ENCODE measurements at places on chromosomes 1 and 21.

DNA sequence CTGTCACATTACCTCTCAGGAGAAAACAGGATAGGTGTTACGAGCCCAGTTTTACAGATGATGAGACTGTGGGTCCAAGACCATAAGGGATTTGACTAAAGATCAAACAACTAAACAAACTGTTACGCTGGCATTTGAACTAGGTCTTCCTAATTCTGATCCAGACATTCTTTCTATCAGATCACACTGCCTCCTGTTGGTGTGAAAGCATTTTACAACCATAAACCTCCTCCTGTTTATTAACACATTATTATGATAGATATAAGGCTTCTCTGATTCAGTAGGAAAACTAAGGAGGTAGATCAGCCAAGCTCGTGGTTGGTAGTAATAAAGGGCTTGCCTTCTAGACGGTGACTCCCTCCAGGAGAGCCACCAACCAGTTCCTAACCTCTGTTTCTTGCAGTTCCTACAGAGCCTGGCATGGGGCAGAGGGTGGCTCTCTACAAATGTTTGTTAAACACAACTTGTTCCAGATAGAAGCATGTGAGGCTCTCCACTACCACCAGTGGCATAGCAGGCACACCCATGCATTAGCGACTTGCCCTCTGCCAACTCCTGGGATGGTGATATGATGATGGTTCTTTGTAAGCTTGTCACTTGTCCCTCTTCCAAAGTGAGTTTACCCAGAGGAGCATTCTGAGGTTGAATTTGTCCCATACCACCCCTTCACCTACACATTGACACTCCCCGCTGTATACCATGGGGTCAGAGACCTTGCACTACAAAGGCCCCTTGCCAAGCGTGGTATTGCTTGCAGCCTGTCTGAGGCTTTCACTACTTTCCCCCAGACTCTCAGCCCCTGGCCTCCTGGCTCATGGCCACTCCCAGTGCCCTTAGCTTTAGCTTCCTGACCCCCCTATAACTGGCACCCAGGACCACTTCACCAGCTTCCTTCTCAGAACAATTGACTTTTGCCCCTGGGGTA is 96.4 kb upstream of the HOOK1 start:
- no peak for DNase-seq

DNA sequence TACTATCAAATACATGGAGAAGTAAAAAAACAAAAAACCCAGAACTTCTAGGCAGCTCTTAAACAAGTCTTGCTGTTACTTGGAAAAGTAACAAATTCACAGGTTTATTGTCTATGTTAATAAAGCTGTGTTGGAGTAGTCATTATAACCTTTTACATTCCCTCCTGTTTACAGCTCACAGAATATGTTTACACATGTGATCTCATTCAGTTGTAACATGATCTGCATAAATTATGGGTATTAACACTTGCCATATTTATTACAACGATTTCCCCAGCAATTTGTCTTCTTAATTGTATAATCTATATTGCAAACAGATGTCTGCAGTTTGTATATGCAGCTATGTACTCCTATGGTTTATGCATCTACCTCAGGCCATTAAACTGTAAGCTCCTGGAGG is 28.6 kb downstream of the ERG start:
- no peak for DNase-seq

DNA sequence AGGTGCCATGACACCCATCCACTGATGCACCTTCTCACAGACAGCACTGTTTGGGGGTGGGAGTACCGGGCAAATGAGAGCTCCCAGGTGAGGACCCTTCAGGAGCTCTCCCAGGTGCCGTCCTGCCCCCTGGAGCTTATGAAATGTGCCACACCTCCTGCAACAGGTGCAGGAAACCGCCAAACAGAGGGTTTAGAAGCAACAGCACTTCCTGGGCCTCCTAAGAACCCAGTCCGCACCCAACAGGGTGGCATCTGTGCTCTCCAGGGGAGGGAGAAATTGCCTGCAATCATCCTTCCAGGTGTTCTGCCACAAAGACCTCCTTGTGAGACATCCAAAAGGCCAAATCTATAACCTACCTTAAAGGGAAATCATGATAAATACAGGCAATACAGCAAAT is 87.7 kb upstream of the ATP1B1 start:
- DNase-seq: no peak

DNA sequence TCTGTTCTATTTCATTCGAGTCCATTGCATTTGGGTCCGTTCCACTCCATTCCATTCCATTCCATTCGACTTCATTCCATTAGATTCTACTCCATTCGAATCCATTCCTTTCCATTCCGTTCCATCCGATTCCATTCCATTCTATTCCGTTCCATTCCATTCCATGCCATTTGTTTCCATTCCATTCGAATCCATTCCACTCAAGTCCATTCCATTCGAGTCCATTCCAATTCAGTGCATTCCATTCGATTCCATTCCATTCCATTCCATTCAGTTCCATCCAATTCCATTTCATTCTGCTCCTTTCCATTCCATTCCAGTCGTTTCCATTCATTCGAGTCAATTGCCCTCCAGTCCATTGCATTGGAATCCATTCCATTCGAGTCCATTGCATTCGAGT is 2603.7 kb upstream of the TPTE start:
- DNase-seq: no peak

- DNase-seq: no peak
These were observed 18.2 kb upstream of the RC3H1 start for GRCh38 chr1:174040387-174040786.

- no peak for DNase-seq
These were observed 39.5 kb downstream of the TMEM51 start for GRCh38 chr1:15192916-15193550.

GRCh38 chr1:230065161-230065560 is 1.9 kb upstream of the GALNT2 start:
- DNase-seq: no peak

DNA sequence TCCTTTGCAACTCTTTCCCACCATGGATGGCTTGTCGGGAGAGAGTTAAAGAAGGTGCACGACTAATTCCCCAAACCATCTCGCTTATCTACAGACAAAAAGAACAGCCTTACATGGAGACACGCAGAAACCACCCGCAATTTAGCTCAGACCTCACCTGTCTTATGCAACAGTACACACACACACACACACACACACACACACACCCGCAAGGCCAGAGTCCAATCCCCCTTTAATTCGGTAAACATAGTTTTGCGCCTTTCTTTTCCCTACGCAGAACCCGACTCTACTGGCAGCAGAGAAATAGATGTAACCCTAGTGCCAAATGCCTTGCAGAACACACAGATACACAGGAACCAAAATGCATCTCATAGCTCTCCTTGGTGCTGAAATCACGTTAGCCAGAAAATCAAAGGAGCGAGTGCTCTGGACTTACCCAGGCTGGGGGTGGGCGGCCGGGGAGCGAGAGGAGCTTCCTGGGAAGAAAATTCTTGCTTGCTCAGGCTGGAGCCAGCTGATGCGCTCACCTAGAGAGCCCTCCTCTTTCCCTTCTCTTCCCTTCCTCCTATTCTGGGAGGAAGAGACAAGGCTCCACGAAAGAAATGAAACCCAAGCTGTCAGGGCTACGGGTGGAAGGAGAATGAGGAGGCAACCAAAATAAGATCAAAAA is 470 bp downstream of the TNR start:
- DNase-seq: no peak

GRCh38 chr1:228071839-228072657 is 10.5 kb upstream of the ARF1 start:
- DNase-seq: no peak

DNA sequence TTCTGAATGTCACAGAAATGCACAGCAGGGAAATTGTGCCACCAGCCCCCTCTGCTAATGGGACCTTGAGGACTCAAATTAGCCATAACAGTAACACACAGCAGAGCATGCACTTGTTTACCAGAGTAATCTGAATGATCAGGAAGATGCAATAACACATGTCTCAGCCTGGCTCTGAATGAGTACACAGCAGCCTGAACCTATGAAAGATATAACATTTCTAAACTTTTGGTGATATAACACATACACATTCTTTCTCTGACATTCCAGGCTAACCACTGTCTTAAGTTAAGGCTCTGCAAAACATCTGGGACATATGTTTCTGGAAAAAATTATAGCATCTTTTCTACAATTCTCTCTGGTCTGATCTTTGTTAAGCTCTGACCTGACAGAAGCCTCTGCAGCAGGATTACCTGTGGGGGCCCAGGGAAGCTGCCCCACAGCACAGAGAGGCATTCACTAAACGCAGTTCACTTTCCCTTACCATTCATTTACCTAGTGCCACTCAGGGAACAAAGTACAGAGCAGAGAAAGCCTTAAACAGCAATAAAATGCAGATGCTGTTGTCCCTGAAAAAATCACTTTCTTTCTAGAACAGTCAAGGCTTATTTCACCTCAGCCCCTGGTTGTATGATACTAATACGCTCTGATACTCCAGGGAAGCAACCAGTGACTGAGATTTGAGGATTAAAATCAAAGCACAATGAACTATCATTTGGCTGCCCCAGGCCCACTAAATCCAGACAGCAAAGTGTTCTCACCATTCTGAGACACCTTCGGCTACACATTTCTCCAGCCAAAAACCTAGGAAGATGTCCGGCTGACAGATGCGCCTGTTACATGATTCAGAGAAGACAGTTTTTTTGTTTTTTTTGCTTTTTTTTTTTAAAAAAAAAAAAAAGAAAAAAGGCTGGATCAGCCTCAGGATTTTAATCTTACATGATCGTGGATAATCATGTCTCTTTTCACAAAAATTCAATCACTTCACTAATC is 54.0 kb upstream of the CNN3 start:
- no peak for DNase-seq

GRCh38 chr21:41660748-41661147 is 106.1 kb downstream of the RIPK4 start:
- no peak for DNase-seq

- DNase-seq: no peak
These were observed 17.4 kb upstream of the DPYD start for GRCh38 chr1:97938285-97938642.

DNA sequence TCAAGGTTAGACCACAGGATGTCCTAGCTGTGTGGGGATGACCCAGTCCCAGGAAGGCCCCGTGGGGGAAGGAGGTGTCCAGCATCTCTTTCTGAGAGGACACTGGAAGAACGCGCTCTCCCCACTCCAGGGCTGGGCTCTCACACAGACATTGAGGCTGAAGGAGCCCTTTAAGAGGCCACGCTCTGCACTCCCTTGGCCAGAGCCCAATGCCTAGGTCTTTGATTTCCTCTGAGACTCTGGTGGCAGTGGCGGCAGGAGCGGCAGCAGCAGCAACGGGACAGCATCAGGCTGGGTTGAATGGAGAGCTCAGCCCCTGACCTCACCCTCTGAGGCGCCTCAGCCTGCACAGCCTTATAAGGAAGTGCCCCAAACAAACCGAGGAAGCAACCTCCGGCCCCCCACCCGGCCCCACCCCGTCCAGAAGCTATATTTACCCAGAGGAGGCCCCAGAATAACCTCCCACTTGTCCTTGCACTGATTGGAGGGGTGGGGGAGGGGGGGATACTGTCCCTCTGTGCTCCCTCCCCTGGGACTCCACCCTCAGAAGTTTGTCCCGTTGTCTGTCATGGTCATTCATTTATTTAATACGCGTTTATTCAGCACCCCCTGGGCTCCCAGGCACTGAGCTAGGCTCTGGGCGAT is 12.3 kb downstream of the NES start:
- no peak for DNase-seq

Data from activated CD4-positive, alpha-beta T cell treated with anti-CD3 and anti-CD28 coated beads, Interleukin-2, amount 50 U/mL, for 4 hours (primary cell).